ENCODE measurements at places on chromosomes 12 and 14. TPM values are rescaled to one million over a fixed set of nuclear protein-coding genes. Genes with fewer than 3 reads are reported as not detected.

Gene KRT2
- not detected for total RNA-seq

Gene TSPAN11
- 0.20 TPM for total RNA-seq

Gene ZDHHC22
- total RNA-seq: 0.18 TPM

Gene STYK1
- total RNA-seq: 0.30 TPM

Gene ACOT2
- 51.6 TPM for total RNA-seq

Gene TEX22
- total RNA-seq: 0.29 TPM

Gene NR4A1
- 35.0 TPM for total RNA-seq
